ENCODE measurements at places on chromosomes 1 and 21.

DNA sequence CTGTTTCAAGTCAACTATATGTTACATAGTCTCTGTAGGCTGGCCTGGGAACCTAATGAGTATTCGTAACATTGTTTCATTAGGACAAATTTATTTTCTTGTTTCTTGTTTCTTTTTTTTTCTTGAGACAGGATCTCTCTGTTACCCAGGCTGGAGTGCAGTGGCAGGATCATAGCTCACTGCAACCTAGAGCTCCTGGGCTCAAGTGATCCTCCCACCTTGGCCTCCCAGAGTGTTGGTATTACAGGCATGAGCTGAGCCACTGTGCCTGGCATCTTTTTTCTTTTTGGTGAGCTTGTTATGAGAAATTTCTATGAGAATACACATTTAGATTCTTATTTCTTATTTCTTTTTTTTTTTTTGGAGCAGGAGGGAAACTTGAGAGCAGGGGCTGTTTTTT, 6.8 kb downstream of the CENPS start:
- DNase-seq = no peak

DNA sequence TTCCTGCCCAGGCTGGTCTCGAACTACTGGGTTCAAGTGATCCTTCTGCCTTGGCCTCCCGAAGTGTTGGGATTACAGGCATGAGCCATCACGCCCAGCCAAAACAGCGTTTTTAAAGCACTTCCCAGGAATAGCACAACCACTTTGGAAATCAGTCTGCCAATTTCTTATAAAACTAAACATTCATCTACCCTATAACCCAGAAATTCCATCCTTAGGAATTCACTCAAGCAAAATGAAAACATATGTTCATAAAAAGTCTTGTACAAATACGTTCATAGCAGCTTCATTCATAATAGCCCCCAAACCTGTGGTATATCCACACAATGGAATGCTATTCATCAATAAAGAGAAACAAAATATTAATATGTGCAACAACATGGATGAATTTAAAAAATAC, 36.1 kb downstream of the PHC2 start:
- no peak for DNase-seq

DNA sequence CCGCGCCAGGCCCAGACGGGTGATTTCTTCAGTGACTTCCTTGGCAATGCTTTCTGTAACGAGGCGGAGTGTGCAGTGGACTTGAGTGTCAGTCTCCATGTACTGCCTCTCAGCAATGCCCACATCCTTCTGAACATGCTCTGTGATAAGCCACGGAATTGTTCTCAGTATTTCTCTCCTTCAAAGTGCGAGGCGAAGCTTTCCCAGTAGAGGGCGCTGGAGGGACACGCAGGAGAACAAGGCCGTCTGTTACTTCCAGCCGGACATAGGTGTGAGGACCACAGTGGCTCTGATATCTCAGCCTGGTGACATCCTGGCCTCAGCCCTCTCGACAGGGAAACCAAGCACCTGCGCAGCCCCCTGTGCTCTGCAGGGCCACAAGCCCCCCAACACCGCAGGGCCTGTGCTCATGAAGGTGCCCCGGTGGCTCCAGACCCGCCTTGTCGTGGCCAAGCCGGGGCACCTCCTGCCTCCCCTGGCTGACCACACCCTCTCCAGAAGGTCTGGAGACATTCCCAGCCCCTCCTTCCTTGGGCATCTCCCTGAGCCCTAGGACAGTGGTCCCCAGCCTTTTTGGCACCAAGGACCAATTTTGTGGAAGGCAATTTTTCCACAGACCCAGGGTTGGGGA, 46.1 kb upstream of the BACE2 start:
- DNase-seq = peak; percentile 3

- DNase-seq = no peak
Measured at GRCh38 chr1:65149351-65150107, 1.5 kb downstream of the AK4 start.

DNA sequence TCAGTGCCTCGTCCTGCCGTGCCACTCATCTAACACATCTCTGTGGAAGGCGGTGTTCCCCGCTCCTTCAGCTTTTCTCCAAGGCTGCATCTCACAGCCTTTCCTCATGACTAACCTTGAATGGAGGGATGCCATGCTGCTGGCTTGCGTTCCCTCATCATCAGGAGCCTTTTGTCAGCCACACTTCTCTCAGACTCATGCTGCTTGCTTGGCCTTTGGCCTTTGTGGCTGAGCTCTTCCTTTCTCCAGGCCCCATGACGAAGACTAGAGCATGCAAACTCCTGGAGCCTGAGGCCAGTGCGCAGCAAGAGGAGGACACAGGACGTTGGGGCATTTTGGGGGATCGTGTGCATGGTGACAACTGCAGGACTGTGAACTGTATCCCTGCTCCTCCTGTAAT, 70.8 kb downstream of the SYT2 start:
- DNase-seq = no peak

GRCh38 chr1:6035303-6035702, 10.4 kb upstream of the KCNAB2 start:
- DNase-seq = no peak

DNA sequence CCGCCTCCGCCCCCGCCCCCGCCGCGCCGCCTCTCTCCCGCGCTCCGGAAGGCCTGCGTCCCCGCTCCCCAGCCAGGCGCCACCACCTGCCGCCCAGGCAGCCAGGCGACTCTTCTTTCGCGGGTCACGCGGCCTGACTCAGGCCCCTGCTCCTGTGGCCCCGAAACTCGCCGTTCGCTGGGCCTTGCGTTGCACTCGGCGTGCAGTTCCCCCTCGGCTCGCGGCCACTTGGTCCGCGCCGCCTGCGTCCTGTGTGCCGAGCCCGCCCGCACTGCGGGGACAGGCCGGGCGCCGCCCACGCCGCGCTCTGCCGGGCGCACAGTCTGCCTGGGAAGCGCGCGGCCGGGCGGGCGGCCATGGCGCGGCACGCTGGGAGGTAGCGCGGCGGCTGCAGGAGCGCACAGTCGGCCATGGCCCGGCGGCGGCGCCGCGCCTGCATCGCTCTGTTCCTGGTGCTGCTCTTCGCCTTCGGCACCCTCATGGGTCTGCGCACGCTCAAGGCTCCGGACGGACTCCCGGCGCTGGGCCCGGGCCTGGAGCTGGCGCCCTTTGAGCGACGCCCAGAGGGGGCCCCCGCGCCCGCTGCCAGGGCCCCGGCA, at the start of gene MANEAL:
Gene MANEAL (plus strand): TSS at position 75 of the 599 bp plus-strand sequence. CDS start 336 bp downstream, at position 411.
- DNase-seq = peak; percentile 14

- no peak for DNase-seq
Measured at GRCh38 chr1:97759078-97759477, 161.8 kb downstream of the DPYD start.

DNA sequence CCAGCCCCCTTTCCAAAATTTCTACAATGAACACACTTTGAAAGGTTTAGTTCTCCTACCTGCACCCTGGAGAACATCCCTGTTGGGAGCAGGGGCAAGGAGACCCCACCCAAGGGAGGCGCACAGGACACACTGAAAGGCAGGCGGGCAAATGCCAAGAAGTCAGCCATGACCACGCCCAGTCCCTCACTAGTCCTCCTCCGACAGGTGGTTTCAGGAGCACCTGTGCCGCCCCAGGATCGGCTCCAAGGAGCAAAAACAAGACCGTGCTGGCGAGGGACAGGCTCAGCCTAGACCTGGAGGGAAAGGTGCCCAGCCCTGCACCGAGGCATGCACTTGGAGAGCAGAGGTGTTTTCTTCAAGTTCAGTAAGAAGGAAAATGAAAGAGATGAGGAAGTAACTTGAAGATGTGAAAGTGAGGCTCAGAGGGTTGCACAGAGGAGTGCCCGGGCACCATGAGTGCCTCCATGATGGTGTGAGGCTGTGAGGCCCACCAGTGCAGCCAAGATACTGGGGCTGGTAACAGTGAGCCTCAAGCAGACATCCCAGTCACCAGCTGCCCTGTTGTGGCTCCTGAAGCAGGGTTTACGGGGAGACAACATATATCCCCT, 19.6 kb upstream of the NADK start:
- DNase-seq = no peak

All from CD4-positive, alpha-beta T cell treated with Interleukin-4 for 4 hours (primary cell).